ENCODE measurements at places on chromosomes 11 and 22.
A peak's percentile ranks its signal among the peaks of the same experiment; 100 is the strongest.

- DNase-seq: no peak
These were observed 41.4 kb upstream of the SYN3 start for GRCh38 chr22:33099593-33099992.

GRCh38 chr11:130997278-130997677 lies 81.0 kb upstream of the SNX19 start:
- DNase-seq: no peak

DNA sequence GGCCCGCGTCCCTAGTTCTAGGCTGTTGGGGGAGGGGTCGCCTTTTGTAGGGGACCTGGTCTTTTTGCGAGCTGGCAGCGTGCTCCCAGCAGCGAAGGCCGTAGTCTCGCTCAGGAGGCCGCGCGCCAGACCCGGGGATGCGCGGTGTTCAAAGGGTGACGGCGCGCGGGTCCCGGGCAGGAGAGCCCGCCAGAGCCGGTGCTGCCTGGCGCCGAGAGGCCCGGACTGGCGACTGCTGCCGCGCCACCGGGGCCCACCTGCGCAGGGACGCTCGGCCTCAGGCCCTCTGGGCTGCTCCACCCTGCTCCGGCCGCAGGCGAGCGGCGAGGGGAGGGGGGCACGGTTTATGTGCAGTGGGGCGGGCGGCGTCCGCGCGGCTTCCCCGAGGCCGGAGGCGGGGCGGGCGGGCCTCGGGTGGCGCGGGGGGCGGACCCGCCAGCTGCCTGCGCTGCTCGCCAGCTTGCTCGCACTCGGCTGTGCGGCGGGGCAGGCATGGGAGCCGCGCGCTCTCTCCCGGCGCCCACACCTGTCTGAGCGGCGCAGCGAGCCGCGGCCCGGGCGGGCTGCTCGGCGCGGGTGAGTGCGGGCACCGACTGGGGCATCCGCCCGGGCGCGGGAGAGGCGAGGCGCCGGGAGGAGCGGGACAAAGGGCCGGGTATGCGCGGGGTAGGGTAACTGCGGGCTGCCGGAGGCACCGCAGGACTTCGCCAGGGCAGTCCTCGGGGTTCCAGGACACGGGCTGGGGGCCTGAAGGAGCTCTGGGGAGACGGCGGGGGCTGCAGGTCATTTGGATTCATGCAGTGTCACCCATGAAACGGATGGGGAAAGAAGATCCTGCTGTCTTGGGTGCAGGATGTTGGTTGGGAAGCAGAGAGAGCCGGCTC lies at the start of gene PRSS23:
Gene PRSS23 (plus strand): TSS at position 467 of the 884 bp plus-strand sequence. CDS start 7,102 bp downstream, outside the sequence.
- peak; percentile 87 for DNase-seq

DNA sequence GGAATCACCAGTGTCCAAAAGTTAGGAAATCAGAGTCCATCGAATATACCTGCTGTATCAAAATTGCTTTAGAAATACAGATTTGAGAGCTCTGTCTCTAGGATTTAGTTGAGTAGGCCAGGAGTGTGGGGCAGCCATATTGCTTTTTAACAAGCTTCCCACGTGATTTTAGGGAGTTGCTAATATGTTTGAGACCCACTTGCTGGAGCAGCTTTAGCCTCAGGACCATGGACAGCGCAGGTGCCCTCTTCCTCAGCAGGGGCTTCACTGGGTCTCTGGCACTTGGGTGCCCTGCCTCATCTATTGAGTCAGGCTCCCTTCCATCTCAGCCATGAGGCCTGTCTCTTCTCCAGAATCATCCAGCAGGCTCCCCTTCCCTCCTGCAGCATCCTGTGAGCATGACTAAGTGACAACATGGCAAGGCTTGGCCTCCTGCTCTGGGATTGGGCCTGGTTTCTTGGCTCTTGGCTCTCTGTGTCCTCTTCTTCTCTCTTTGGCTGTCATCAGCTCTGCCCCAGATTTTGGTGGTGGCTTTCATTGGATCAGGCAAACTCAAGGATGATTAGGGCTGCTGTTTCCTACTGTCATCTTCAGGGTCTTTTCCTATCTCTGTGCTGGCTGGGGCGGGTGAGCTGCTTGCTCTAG lies 70.0 kb downstream of the SGSM1 start:
- peak; percentile 92 for DNase-seq

DNA sequence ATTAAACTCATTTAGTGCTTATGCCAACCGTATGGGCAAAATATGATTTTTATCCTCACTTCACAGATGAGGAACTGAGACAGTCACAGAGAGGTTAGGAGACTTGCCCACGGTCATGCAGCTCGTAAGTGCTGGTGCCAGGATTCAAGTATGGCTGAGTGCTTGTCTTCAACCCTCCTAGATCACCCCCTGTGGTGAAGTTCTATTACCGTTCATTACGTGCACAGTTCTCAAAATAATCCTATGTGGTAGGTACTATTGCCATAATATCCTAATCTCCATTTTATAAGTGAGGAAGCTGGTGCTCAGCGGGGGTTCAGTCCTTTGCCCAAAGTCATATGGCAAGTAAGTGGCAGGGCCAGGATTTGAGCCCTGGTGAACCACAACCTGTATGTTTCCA lies 1.5 kb downstream of the MIEF1 start:
- DNase-seq: no peak

DNA sequence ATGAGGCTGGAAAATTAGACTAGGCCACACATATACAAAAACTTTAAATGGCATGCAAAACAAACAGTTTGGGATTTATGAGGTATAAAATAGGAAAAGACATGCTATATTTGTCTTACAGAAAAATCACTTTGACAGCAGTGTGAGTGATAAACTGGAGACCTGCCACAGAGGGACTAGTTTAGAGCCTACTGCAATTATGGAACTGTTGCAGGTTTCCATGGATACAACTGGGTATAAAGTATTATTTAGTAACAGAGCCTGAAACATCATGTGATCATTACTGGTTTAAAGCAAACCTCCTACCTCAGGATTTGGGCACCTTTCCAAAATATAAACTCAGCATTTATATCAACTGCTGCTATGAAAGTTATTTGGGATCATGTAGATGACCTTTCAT lies 1032.5 kb downstream of the DLG2 start:
- no peak for DNase-seq

DNA sequence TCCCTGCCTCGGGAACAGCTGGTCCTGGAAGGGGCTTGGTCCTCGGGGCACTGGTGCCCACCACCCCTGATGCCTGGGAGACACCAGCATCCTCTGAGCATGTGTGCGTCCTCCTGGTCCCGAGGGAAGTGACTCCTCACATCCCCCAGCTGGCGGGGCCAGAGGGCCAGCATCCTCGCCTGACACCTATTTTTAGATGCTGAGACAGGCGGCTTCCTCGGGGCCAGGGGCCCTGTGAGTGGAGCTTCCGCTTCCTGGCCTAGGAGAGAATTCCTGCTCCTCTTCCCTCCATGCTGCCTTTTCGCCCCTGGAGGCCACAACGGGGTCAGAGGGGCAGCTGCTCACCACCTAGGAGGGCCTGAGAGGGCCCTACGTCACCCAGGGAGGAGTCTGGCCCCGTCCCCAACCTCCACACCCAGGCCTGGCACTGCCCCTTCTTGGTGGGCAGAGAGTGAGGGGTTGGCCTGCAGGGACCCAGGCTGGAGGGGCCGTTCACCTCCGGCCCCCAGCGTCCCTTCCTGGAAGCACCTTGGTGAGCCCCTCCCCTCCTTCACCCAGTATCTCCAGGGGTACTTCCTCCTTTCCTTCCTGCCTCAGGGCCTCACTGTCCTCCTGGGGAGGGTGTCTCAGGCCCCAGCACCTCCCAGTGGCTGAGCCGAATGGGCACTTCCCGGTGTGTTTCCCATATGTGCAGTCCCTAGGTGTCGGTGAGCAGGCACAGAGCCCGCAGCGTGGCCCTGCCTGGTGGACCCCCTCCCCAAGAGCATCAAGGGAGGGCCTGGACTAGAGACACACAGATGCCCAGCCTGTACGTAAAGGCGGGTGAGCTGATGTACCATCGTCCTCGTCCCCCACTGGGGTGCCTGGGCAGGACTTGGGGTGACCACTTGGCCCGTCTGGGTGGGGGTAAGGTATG lies 6.1 kb downstream of the CD81 start:
- DNase-seq: peak; percentile 70

- DNase-seq: peak; percentile 96
These were observed 47.2 kb upstream of the ADA2 start for GRCh38 chr22:17266251-17266971.

DNA sequence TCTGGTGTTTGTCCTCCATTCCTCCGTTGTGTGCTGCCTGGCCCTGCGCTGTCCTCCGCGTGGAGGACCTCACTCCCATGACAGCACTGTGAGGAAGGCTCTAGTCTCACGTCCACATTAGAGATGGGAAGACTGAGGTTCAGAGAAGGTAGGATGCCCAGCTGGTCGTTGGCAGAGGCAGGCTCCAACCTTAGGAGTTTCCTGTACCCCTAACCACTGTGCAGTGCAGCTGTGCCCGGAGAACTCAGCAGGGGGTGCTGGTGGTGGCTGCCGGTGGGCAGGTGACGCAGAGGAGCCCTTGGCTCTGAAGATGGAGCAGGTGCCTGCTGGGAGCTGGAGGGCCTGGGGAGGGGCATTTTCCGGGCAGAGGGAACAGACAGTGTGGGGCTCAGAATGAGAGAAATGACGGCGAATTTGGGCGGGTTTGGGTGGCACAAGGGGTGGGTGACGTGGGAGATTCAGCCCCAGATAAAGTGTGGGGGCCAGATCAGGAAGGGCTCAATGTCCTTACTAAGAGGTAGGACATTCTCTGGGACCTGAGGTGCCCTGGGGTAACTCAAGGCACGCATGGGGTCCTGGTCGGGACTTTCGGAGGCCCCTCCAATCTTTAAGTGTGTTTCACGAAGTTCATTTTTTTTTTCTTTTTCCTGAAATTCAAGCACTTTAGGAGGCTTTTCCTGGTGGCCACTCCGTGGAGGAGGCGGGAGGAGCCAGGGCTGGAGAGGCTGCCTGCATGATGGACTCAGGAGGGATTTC lies 535.0 kb downstream of the TBC1D22A start:
- DNase-seq: no peak

- DNase-seq: peak; percentile 73
These were observed 631 bp upstream of the C22orf39 start for GRCh38 chr22:19448076-19448607.

DNA sequence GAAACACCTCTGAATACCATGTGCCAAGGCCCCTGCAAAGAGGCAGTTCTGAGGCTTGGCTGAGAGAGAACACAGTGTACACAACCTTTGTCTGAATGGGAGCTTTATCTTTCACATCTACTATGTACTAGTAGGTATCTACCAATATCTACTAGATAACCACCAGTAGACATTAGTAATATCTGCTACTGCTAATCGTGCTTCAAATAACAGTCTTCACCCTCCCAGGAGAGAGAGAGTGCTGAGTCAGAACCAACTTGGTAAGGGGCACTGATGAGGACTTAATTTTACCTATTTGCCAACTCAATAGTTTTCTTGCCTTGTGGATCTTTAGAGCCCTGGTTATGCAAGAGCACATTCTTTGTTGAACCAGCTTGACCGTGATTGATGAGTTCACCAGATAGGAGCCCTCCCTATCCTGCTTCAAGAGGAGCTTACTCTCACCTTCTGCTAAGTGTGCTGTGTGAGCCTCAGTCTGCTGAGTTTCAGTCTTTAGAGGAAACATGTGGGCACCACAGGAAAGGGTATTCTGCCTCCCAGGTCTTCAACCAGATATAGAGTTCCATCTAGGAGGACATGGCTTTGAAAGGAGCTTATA lies 967.5 kb downstream of the NTM start:
- DNase-seq: no peak
